ENCODE measurements at places on chromosomes 12 and 14.
A peak's percentile ranks its signal among the peaks of the same experiment; 100 is the strongest.

DNA sequence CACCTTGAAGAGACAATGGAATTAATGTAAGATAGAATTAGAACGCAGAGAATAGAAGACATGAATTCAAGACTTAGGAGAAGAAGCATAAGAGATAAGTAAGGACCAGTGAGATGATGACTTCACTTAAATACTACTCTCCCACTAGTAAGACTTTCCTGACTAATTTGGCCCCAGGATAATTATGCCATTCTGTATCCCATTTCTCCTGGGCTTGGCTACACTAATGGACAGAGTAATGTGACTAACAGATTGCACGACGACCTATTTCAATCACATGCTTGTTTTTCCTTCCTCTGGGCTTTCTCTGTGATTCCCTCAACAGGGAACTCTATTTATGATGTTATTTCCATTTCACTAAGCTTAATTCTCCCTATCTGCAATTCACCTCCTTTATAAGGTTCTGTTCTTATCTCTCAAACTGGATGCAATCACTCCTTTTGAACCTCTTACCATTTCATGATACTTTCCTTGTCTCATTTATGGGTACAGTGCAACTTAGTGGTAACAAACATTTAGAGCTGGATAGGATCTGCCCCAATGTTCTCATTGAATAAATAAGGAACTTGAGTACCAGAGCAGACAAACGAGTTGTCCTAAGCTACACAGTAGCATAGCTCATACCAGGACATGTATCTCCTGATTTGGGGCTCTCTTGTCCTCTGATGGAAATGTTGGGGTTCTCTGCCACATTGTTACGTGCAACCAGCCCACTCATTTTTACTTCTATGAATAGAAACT is 102.7 kb downstream of the BTG1 start:
- no peak for DNase-seq

DNA sequence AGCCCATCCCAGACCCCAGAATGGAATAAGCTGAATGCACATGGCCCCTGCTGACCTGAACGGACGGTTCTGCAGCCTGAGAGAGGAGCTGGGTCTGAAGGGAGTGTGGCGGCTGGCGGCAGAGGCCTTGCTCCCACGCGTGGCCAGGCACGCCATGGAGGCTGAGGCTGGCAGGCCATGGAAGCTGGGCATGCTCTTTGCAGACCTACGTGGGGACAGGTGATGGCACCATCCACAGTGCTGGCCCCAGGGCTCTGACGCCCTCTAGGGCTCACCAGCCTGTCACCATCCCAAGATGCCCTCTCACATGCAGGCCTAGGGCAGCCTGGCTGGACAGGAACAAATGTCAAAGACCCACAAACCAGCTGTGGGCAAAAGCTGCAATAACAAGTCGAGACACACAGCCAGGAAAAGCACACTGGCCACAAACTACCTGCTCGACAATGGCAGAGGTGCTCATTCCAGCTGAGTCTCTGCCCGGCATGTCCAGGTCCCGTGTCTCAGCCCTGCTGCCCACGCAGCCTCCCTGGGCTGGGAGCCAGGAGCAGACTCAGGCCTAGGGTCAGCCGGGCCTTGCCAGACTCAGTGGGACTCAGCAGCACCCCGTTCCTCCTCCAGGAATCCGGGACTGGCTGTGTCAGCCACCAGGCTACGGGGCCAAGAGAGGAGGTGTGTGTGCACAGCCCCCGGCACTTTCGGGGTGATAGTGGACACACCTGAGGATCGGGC is 19.7 kb downstream of the BTBD6 start:
- DNase-seq = no peak

DNA sequence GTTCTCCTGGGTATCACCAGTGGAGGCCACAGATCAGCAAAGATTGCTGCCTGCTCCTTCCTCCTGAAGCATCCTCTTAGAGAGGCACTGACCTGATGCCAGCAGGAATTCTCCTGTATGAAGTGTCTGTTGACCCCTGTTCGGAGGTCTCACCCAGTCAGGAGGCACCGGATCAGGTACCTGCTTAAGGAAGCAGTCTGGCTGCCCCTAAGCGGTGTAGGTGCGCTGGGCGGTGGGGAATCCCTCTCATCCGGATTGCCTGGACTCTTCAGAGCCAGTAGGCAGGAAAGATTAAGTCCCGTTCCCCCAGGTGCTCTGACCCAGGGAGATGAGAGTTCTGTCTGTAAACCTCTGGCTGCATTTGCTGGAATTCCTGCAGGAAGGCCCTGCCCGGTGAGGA is 455.2 kb downstream of the CCDC91 start:
- peak; percentile 59 for DNase-seq

GRCh38 chr14:83491091-83491490 is 1957.4 kb upstream of the SEL1L start:
- no peak for DNase-seq

DNA sequence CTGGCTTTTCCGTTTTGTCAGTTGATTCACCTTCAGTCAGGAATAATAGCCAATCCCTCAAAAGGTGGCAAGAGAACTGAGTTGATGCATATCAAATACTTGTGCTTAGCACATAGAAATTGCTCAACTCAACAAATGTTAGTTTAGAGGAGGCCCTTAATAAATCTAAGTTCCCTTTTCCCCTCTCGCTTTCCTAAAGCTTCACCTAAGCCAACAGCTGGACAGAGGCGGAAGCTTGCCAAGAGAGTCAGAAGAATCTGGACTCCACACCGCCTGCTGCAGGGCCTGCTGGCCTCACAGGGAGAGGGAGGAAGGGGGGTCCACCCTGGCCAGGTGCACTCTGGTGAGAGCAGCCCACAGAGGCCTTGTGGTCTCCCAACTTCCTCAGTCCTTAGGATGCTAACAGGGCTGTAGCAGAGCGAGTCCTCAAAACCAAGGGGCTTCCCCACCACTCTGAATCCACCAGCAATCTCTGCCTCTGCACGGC is 213.1 kb downstream of the CHST11 start:
- no peak for DNase-seq

- DNase-seq = no peak
Observed at GRCh38 chr12:44511289-44511688, 364.8 kb downstream of the NELL2 start.

GRCh38 chr12:750366-751191 is 1.8 kb upstream of the WNK1 start:
- DNase-seq = no peak

GRCh38 chr12:62291864-62292760 is 31.9 kb downstream of the USP15 start:
- DNase-seq = peak; percentile 51

DNA sequence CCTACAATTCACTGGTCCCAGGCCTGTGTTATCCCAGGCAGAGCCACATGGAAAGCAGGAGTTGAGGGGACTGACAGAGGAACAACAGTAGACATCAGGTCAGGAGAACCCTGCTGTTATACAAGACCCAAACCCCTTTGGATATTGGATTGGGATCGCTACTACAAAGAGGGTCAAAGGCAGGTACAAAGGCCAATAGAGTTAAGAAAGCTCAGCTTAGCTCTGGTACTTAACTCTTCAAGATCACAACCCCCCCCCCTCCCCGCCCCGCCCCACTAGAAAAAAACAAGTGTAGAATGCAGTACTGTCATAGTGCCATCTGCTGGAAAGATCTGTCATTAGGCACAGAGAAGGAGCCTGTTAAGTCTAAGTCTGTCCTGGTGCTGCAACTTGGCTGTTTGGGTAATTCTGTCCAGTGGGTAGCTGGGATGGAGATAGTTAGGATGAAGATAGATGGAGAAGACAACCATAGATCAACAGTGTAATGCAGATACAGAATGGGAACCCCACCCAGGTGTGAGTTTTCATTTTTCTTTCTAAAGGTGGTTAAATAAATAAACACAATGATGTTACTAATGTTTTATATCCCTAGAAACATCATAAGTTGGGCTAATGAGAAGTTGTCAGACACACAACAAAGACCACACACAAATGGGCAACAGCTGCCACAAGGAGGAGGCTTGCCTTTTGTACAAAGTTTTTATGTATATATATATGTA is 17.2 kb downstream of the REM2 start:
- DNase-seq = no peak

DNA sequence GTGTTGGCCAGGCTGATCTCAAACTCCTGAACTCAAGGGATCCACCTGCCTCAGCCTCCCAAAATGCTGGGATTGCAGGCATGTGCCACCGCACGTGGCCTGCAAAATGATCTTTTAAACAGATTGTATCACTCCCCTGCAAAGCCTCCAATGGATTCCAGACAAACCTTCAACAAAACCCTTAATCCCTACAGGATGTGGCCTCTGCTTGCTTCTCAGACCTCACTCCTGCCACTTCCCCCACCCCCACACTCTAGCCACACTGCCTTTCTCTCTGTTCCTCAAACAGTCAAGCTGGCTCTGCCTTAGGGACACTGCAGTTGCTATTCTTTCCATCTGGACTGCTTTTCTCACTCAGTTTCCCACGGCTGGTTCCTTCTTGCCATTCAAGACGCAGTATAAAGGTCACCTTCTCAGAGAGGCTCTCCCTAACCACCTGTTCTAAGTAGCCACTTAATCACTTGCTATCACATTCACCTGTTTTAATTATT is 47.3 kb upstream of the TMED10 start:
- DNase-seq = peak; percentile 70

DNA sequence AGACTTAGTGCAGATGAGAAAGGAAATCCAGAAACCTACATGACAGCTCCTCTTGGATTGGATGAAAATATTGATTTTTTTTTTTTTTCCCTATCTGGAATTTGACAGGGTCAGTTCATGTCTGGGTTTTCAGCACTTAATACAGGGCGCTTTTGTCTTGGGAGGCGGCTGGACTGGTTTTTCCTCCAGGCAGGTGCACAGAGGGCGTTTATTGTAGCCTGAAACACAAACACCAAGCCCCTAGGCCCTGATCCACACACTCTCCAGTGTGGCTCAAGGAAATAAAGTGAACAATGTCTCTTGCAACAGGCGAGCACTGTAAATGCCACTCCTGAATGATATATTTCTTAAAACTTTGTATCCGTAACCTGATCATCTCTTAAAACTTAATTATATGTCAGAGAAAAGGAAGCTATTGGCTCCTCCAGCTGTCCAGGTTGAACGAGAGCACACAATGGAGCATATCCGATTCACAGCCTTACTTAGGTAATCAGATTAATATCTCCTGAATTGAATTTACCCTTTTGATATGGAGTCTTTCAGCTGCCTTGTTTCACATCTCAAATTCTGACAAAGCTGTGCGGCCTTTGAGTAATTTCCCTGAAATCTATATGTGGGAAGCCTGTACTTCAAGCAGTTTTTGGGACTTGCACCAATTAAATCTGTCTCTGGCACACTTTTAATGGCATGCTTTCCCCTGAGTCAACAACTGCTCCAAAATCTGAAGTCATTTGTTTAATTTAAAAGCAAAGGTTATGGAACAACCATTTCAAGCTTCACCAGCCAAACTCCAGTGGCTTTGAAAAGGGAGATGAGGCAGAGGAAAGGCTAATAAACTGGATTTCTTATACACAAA is 485.7 kb downstream of the ZFP36L1 start:
- no peak for DNase-seq

DNA sequence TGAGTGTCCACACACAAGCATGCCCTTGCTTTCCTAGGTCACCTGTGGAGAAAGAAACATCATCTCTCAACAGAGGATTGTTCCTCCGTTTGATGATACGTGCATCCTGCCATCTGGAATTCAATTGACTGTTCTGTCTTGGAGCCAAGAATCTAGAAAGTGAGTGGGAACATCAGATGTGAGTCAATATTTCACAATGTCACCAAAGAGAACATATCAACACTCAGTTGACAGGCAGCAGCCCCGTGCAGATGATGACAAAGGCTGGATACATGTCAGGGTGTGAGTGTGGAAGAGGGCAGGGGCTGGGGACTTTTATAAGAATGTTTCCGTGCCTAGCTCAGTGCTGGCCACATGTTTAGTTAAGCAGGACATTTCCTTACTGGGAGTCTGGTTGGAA is 76.1 kb downstream of the TBC1D30 start:
- no peak for DNase-seq

Data from aorta (tissue), 5 donors.